ENCODE measurements at places on chromosomes 6 and 20.

DNA sequence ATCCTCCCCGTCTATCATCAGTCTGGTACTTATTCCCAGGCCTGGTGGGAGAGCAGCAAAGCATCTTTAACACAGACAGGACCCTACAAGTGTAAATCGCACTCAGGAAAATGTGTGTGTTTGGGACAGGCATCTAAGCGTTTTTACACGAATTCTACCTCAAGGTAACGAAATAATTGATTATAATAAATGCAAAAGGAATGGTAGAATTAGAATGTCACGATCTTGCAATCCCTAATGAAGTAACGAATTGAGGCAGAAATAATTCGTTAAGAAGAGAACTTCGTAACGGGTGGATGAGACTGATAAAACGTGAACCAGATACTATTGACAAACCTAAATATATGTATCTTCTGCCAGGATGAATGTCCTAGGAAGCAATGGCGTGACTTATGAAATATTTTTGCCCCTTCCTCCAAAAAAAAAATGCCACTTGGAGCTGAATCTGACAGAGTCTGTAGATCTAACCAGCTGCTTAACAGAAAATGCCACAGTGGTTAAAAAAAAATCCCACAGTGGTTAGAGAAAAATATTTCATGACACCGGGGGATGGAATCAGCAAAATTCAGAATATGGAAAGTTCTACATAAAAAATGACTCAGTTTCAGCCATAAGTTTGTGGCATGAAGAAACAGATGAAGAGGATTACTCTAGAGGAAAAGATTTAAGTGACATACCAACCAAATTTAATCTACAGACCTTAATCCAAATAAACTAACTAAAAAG, 68.7 kb downstream of the F13A1 start:
- DNase-seq, result peak; percentile 64

GRCh38 chr20:62339647-62340062, 27.5 kb downstream of the LAMA5 start:
- DNase-seq, result no peak

DNA sequence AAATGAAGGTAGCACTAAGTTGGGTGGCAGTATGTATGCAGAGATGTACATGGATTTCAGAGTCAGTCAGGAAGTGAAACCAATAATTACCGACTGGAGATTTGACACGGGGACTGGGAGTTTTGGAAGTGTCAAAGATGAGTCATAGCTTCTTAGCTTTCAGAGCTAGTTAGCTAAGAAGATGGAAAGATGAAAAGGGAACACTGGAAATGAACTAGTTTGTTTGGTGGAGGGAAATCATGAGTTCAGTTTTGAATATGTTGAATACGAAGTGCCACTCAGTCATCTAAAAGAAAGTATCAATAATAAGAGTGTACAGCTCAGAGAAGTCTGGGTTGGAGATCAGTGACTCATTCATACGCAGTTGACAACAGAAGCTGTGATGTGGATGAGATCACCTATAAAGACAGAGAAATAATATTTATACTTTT, 7.5 kb downstream of the ESF1 start:
- no peak for DNase-seq

- DNase-seq, result no peak
Measured at GRCh38 chr6:101257163-101257562, 136.3 kb upstream of the GRIK2 start.

GRCh38 chr6:8858854-8859331, 423.5 kb upstream of the SLC35B3 start:
- DNase-seq, result peak; percentile 24

- DNase-seq, result no peak
Measured at GRCh38 chr6:126643352-126643751, 303.4 kb downstream of the CENPW start.

GRCh38 chr6:49649988-49650387, 13.3 kb upstream of the RHAG start:
- no peak for DNase-seq

GRCh38 chr6:168411793-168412192, 29.2 kb upstream of the SMOC2 start:
- DNase-seq, result no peak

- peak; percentile 82 for DNase-seq
Measured at GRCh38 chr6:3165631-3166534, 8.5 kb upstream of the TUBB2A start.

GRCh38 chr6:650098-650497, 6.8 kb downstream of the HUS1B start:
- DNase-seq, result no peak

GRCh38 chr6:36296240-36296639, 26.4 kb downstream of the PNPLA1 start:
- DNase-seq, result peak; percentile 26

GRCh38 chr6:137689377-137689776, 177.7 kb upstream of the TNFAIP3 start:
- DNase-seq, result no peak

DNA sequence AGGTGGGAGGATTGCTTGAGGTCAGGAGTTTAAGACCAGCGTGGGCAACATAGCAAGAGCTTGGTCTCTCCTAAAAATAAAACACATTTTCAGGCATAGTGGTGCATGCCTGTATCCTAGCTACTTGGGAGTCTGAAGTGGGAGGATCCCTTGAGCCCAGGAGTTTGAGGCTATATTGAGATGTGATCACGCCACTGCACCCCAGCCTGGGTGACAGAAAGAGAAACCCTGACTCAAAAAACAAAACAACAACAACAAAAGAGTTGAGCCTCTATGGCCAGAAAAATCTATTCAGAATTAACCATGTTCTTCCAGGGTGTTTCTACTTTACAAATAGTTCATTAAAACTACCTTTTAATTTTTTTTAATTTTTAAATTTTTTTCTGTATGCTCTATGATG, 60.6 kb downstream of the TIAM2 start:
- no peak for DNase-seq

DNA sequence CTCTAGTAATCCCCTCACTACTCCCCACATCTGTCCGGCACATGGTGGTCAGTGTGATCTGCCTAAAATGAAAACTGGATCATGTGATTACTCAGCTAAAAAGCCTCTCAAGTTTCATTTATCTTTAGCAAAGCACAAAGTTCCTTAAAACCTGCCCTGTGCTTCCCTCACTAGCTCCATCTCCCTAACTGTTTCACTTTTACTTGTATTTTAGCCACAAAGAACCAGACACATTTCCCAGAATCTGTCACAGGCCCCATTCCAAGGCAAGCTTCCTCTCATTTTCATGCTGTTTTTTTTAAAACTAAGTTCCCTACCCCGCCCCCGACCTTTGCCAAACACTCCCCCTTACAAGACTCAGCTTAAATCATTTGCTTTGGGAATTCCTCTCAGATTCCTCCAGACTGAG, 8.9 kb upstream of the IGF2R start:
- DNase-seq, result no peak

GRCh38 chr6:124753562-124754105, 208.6 kb upstream of the RNF217 start:
- no peak for DNase-seq

DNA sequence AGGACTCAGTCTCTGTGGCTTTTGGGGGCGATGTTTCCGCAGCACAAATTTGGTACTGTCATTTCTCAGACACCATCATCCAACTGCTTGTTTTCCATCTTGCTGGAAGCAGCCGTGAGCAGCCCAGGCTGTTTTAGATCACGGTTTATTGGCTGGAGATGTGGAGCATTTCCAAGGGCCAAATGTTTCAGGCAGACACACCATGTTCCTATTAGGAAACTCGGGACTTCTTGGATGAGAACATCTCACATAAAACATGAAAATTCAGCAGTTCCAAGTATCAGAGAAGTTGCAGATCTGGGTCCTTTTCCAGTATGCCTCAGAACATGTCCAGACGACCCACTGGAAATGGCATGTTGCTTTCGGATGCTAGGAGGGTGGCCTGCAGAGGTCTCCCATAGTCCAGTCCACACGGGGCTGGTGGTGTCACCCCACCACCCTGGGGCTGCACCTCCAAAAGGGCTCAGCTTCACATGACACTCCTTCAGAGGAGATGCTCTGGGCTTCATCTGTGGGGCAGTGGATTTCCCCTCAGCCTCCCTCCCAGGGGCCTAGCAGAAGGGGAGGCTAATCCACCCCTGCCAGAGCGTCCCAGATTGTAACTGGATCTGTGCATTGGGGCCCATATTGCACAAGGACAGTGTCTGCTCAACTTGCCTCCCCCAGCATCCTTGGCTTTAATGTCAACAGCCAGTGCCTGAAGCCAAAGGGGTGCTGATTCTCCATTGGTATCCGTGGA, 176.3 kb downstream of the SCP2D1 start:
- no peak for DNase-seq

GRCh38 chr6:26016963-26017631, 54.5 kb downstream of the TRIM38 start:
- no peak for DNase-seq

DNA sequence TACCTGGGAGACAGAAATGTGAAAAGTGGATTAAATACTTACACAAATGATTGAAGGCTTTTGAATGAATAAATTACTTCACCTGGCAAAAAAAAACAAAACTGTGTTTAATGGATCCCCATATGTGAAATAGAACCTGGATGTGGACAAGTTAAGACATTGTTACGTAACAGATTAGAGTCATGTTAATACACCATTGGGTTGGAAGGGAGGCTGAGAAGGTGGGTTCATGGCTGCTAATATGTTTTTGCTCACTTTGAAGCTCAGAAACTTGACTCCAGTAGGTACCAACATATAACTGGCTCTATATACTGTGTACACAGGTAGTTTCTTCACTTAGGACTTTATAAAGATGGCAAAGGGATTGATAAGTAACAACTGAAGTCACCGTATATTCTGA, 21.4 kb upstream of the TENT5A start:
- DNase-seq, result no peak

- DNase-seq, result no peak
Measured at GRCh38 chr6:19289457-19289856, 547.7 kb upstream of the ID4 start.

- no peak for DNase-seq
Measured at GRCh38 chr6:79042088-79042798, 35.8 kb downstream of the PHIP start.

- no peak for DNase-seq
Measured at GRCh38 chr6:117739869-117740268, 64.6 kb downstream of the NUS1 start.

GRCh38 chr6:107542192-107542668, 52.3 kb downstream of the SOBP start:
- DNase-seq, result no peak

- no peak for DNase-seq
Measured at GRCh38 chr20:19486446-19486845, 271.6 kb upstream of the RIN2 start.

DNA sequence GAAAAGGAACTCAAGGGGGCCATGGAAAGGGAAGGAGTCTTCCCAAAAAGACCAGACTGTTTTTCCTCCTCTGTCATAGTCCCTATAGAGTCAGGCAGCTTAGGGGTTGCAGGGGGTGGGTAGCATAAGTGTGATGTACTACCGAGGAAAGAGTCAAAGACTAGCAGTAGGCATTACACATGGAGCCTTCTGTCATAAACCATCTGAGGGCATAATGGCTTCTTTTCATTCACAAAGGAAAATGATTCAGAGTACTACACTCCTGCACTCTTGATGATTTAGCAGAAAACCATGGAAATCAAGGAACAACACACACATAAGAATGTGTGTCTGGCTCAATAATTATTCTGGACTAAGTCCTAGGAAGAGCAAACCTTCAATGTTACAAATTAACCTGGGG, 14.9 kb downstream of the PLN start:
- DNase-seq, result peak; percentile 66

- DNase-seq, result no peak
Measured at GRCh38 chr6:136960781-136961180, 38.7 kb downstream of the SLC35D3 start.
